ENCODE measurements at places on chromosomes 13 and 19.

- no peak for DNase-seq
Observed at GRCh38 chr13:38582133-38582532, 104.7 kb upstream of the FREM2 start.

DNA sequence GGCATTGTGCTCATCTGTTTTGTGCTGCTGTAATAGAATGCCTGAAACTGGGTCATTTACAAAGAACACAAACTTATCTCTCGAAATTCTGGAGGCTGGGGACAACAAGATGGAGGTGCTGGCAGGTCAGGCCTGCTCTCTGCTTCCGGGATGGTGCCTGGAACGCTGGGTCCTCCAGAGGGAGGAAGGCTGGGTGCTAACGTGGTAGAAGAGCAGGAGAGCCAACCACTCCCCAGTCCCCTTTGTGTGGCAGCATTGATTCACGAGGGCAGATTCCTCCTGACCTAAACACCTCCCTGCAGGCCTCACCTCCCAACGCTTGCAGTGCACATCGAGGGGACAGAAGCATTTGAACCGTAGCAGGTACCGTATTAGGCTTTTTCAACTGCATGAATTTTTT, 34.1 kb upstream of the TFDP1 start:
- DNase-seq = no peak

DNA sequence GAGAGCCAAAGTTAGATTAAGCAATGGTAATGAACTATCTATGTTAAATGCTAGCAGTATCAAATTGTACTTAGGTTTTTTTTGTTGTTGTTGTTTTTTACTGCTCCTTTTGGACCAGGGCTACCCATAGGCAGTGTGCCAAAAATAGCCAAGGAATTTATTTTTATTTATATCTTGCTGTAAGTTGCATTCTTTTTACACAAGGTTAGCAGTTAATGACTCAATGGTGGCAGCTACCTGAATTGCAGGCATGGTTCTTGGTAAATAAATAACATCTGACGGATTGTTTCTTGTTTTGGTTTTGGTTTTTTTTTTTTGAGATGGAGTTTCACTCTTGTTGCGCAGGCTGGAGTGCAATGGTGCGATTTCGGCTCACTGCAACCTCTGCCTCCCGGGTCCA, 194.8 kb upstream of the TSC22D1 start:
- DNase-seq = no peak

DNA sequence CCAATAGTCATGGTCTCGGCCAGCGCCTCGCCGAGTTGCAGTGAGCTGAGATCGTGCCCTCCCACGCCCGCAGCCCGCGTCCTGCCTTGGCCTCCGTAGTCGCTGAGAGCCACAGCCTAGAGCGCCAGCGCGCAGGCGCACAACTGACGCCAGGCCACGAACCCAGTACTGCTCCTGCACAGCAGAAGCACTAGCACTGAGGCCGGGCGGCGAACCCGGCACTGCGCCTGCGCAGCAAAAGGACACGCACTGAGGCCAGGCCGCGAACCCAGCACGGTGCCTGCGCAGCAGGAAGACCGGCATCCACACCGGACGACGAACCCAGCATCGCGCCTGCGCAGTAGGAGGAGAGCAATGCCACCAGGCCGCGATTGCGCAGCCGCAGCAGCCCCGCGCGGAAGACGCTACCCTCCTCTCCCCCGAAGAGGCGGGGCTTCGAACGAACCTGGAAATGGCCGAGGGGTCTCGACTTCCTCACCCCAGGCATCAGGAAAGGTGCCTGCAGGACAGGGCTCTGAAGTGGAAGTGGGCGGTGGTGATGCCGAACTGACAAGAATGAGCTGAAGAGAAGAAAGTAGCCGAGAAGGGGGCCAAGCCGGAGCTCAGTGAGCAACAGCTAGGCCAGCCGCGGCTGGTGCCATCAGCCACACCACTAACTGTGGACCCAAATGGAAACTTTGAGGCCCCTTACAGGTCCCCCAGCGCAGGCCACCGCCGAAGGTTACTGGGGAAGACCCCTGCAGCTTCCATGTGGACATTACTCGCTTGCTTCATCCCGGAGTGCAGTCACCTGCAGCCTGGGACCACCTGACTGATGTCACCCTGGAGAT, 7.5 kb downstream of the F10 start:
- DNase-seq = no peak

DNA sequence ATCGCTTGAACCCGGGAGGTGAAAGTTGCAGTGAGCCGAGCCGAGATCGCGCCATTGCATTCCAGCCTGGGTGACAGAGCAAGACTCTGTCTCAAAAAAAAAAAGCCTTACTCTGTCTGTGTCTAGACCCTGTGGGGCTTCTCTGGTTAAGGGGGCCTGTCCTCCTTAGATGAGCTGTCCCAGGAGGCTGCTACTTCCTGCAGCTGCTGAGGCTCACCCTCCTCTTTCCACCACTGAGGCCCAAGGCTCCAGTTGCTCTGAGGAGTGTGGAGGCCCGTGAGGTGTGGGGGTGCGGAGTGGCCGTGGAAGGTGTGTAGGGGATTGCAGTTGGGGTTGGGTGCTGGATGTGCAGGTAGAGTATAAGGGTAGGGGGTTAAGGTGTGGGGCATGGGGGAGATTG, 22.1 kb upstream of the RASA3 start:
- DNase-seq = no peak

DNA sequence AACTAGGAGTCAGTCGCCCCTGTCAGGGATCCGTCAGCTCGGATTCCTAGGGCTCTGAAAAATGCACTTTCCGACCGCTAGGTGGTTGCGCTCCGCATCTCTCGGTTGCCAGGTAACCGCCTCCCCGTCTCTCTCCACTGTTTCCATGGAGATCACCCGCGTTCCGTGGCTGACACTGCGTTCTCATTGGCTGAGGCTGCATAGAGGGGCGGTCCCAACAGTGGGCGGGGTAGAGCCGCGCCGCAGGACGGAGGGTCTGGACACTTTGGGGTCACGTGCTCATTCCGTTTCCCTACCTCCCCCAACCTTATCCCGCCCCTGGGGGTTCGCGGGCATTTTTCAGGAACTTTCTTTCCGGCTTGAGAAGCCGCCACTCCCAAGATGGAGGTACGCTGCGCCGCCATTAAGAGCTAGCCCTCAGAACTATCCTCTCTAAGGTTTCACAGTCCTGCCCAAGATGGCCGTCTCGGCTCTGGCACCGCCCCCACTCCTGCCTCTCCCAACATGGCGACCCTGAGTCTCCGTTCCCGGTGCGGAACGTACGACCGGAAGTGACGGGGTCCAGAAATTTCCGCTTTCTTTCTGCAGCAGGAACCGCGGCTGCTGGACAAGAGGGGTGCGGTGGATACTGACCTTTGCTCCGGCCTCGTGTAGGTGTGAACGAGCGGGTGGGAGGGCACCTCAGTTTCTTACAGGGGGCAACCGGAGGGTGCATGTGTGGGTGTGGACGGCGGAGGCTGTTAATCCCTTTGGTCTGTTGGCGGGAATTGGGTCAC, at the start of the genes ODAD3 and PRKCSH:
TSS of gene ODAD3 (minus strand) at position 65 of the 776 bp plus-strand sequence. CDS start 105 bp downstream, outside the sequence.
TSS of gene PRKCSH (plus strand) at position 579 of the 776 bp plus-strand sequence. CDS start 483 bp downstream, outside the sequence.
- DNase-seq = peak; percentile 89

- DNase-seq = no peak
Observed at GRCh38 chr13:114330086-114330485, 15.8 kb downstream of the CHAMP1 start.

DNA sequence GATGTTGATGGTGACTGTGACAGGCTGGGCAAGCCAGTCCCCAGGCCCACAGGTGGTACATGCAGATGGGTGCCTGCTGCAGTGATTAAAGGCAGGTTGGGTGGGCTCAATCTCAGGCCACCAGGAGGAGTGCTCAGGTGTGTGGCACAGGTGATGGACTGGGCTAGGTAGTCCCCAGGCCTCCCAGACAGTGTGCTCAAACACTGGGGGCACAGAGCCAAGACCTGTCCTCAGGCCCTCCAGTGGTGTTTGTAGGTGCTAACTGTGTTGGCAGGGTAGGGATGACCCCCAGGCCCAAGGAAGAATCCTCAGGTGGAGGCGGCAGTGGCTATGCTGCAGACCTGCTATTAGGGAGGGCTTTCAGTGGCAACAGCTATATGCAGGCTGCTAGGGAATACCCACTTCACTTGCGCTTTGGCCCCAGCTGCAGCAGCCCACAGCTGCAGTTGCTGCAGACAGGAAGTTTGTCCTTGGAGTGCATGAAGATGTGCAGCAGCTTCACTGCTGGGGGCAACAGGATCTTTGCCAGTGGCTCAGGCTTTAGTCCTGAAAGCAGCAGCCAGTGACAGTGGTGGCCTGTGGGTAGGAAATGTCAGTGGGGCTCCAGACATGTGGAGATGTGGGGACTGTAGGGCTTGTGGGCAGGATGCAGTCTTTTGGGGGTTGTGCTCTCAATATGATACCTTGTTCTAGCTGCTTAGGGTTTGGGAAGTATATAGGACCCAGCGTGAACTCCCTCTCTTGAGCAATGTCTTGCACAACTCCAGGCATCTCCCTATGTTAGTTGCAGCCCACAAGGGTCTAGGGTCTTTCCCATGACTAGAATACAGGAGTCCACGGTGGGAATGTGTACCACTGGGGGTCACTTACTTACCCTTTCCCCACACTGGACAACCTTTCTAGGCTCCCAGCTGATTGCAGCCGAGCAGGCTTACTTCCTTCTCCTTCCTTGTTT, 54.1 kb upstream of the MLNR start:
- no peak for DNase-seq

DNA sequence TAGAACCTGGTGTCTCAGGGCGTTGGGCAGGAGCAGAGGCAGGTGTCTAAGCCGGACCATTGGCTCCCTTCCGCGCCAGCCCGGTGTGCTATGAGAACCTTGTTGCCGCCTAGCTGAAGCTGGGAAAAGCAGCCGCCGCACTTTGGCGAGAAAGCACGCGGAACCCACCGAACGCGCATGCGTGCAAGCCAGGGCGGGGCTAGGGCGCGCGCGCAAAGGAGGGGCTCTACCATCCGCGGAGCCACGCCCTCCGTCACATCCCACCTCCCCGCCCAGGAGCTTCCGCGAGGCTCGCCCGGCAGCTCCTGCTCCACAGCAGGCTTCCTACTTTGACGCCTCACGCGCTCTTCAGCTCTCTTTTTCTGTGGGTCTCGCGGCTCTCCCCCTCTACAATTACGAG, 51.3 kb downstream of the WDR87 start:
- no peak for DNase-seq

DNA sequence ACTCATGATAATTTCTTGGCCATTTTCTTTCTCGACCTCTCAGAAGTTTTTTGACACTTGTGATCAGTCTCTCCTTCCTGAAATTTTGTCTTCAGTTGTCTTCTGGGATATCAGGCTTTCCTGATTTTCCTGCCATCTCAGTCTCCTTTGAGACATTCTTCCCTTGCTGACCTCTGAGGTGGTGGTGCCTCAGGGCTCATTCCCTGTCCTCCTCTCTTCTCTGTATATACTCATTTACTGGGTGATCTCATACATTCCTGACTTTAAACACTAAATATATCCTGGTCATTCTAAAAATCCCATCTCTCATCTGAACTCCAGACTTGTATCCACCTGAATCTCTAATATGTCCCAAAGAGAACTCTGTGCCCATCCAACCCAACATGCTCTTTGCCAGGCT, 31.3 kb upstream of the STARD13 start:
- DNase-seq = no peak

DNA sequence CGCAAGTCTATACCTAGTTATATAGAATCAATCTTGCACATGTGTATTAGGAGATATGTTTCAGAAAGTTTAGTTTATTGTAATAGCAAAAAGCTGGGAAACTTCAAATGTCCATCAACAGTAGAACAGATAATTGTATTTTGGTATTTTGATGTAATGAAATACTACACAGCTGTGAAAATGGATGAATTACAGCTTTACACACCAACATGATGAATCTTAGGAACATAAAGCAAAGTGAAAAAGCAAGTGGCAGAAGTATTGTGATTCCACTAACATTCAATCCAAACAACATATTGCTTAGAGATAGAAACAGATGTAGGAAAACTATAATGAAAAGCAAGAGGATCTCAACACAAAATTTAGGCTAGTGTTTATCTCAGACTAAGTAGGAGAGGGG, 72.5 kb downstream of the RUBCNL start:
- DNase-seq = no peak

GRCh38 chr19:3698386-3698950, 1.8 kb downstream of the PIP5K1C start:
- DNase-seq = no peak

- DNase-seq = no peak
Observed at GRCh38 chr19:19214892-19215291, 3.1 kb downstream of the NCAN start.

DNA sequence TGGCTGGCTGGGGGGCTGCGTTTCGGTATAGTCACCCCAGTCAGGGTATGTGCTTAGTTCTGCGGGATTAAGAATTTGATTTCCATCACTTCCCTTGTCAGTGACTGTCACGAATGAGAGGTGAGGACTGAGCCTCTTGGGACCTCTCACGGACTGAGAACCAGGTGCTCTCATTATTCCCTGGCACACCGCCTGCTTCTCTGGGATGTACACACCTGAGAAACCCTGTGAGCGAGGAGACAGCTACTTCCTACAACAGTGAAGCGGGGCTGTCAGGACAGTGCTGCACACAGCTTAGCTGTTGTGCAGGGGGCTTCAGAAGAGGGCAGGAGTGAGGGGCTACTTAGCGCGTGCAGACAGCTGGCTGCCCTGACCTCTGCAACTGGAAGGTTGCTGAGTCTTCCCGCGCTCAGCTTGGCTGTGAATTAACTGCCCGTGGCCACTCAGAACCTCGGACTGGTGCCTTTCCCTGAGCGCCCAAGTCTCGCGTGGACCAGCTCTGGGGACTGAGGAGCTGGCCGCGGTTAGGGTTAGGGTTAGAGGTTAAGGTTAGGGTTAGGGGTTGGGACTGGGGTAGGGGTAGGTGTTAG, 65.3 kb upstream of the MCF2L start:
- no peak for DNase-seq

GRCh38 chr19:7792281-7792680, 29.2 kb downstream of the CLEC4M start:
- DNase-seq = no peak

- no peak for DNase-seq
Observed at GRCh38 chr13:21319869-21320641, 139.0 kb downstream of the ZDHHC20 start.

- DNase-seq = no peak
Observed at GRCh38 chr19:18500799-18501198, 21.1 kb downstream of the ELL start.

DNA sequence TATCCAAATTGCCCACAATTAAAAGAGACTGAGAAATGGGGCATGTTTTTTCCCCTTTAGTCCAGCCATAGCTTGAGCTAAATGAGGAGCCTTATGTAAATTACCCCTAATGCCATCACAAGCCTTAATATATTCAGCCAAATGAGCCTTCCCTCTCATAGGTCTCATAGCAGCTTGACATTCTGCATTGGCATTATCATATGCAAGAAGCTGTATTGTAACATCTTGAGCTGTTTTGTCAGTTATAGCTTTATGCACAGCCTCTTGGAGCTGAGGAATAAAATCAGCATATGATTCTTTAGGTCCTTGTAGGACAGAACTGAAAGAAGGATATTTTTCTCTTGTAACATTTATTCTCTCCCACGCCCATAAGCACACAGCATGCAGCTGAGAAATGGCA, 153.2 kb downstream of the ZNF486 start:
- no peak for DNase-seq

GRCh38 chr13:46720189-46720588, 76.8 kb downstream of the ESD start:
- no peak for DNase-seq

GRCh38 chr13:43785650-43786471, 911 bp downstream of the ENOX1 start:
- DNase-seq = no peak

GRCh38 chr13:94233401-94233800, 246.1 kb downstream of the DCT start:
- DNase-seq = no peak
